ENCODE measurements at places on chromosomes 12 and 14.

DNA sequence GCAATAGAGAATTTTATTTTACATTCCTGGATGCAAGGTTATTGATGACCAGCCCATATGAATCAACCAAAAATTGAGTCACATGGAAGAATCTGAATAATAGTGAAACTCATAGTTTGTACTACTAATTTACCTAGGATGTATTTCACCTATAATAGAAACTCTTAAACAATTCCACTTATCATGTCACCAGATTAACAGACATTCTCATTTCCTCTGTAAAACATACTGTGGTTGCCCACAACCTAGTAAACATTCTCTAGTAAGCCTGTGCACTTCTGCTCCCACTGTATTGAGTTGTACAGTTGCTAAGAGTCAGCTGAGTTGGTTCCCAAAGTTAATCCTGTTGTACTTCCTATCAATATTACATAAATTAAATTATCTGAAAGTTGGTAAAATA, 196.6 kb upstream of the TMTC1 start:
- DNase-seq: peak; percentile 0

DNA sequence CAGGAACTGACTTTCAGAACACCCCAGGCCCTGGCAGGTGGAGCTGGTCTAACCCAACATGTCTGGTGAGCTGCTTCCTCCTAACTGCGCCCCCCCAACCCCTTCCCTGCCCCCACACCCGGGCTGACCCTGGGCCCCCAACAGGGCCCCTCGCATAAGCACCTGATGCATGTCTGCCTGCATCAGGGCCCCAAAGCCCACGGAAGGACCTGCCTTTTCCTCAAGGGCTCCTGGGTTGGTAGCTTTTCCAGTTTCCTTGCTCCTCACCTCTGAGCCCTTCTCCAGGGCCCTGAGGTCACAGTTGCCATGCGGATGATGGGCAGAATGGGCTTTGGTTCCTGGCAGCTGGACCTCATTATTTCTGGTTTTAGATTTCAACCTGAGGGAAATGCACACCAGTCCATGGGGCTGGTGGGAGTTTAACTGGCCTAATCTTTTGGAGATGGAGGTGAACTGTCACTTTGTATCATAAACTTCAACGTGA, 18.5 kb downstream of the TESC start:
- DNase-seq: no peak

DNA sequence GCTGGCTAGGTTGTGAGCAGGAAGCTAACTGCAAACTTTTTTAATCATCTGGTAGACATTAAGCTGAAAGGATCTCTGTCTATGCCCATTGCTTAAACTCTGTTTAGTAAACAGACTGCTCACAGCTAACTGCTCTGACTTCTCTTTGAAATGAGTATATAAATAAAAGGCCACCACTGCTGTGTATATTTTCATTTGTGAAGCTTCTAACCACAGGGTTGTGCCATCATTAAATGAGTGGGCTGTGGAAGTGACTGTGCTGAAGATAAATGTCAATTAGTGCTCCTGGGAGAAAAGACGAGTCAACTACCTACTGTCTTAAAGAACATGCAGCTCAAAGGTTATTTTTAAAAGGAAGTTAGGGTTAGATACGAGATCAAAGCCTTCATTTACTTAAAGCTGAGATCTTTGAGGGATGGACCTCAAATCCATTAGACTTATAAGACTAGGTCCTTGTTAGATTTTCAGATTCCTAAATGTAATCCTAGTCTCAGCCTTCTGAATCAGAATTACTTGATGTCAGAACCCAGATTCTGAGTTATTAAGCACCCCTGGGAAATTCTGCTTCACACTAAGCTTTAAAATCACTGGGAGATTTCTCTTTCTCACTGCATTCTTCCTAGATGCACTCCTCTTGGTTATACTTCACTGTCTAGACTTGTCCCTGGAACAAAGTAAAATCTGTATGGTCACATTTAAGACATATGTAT, 213.1 kb upstream of the FLRT2 start:
- DNase-seq: no peak

DNA sequence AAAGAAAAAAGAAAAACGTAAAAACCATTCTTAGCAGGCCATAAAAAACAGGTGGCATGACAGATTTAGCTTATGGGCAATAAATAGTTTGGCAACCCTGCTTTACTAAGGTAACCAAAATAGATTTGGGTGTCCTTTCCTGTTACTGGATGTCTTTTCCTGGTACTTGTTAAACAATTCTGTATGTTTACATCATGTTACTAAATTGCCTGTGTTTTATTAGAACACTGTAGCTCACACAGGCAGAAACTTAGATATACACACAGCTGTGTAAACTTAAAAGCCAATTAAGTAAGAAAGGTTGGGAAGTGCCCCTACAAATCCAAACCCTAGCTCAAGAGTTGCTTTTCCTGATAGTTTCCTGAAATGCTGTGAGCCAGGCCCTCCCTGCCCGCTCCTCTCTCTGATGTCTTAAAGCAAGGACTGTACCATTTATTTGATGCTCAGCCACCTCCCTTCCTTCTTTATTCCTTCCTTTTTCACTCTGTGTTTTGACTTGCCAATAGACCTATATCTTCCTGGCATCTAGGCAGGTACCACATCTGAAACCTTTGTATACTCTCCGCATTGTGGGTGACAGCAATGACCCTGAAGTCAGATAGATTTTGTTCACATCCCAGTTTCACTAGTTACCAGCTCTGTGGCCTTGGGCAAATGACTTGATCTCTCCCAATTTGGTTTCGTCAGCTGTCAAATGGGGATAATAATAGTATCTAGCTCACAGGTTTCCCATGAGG, 3.7 kb upstream of the CAMKK2 start:
- no peak for DNase-seq

- DNase-seq: no peak
Observed at GRCh38 chr12:103808239-103808880, 32.7 kb downstream of the NT5DC3 start.

DNA sequence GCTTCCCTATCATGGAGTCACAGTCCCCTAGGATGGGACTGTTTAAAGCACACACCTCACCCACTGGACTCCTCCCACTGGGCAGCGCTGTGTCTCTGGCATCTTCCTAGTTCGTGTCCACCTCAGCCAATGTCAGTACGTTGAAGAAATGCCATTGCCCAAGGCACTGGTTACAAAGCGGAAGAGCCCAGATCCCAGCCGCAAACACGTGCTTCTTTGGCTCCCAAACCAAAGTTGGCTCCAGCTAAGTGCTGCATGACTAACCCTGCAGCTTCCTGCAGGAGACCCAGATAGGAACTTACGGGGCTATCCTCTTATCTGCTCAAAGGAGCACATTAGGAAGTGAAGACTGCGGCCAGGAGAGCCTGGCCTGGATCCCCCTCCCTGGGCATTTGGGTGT, 9.3 kb downstream of the SYNE3 start:
- DNase-seq: no peak

DNA sequence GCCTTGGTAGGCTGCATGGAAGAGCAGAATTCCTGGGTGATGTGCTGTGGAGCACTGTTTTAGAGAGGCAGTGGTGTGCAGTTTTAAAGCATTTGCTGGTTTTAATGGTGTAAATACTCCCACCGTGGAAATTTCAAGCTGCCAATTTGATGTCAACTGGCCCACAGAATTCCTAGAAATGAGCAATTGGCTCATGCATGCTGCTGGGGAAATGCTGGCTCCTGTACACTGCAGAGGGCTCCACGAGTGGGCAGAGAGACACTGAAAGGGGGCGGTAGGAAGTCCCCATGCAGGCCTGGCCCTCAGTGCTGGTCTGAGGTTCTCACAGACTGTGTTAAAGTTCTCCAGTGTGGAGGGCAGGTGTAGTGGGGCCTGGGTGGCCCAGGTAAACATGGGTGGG, 99.4 kb upstream of the NTF3 start:
- no peak for DNase-seq

DNA sequence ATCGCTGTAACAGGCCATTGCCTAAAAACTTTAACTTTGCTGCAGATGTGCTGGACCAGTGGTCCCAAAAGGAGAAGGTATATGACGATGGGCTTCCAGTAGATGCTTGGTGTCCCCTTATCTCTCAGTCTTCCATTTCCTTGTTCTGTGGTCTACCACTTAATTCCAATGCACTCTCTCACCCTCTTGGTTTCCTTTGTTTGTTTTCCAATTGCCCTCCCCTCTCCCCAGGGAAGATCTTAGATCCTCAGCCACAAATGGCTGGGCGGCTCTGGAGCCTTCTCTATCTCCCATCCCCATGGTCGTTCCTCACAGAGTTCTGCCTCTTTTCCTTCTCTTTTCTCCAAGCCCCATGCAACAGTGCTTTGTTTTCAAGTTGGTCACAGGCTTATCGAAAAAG, 584 bp downstream of the ACSM4 start:
- no peak for DNase-seq
